ENCODE measurements at places on chromosomes 2 and 18. TPM values are rescaled to one million over a fixed set of nuclear protein-coding genes. Genes with fewer than 3 reads are reported as not detected.
A peak's percentile ranks its signal among the peaks of the same experiment; 100 is the strongest.

DNA sequence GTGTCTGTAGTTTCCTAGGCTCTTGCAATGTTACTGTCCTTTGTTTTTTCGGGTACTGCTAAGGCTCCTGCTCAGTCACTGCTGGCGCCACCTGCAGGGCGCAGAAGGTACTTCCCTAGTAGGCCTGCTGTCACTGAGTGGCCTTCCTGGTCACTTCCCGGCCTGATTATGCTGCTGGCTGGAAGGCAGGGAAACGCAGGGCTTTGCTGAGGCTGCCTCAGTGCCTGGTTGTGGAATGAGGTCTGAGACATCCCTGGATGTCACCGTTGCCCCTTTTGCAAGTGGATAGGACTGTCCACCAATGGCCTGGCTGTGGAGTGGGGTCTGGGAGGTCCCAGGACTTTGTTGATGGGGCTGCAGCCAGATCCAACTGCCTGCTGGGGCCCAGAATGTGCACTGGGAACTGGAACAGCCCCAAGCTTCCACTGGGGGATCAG lies 13.1 kb downstream of the DAW1 start:
- DNase-seq, result peak; percentile 30

THSD7B gene
- total RNA-seq, result 0.36 TPM

DNAH6 gene
- 0.22 TPM for total RNA-seq

- peak; percentile 44 for DNase-seq
Observed at GRCh38 chr2:173048897-173049661, 26.6 kb upstream of the MAP3K20 start.

DNA sequence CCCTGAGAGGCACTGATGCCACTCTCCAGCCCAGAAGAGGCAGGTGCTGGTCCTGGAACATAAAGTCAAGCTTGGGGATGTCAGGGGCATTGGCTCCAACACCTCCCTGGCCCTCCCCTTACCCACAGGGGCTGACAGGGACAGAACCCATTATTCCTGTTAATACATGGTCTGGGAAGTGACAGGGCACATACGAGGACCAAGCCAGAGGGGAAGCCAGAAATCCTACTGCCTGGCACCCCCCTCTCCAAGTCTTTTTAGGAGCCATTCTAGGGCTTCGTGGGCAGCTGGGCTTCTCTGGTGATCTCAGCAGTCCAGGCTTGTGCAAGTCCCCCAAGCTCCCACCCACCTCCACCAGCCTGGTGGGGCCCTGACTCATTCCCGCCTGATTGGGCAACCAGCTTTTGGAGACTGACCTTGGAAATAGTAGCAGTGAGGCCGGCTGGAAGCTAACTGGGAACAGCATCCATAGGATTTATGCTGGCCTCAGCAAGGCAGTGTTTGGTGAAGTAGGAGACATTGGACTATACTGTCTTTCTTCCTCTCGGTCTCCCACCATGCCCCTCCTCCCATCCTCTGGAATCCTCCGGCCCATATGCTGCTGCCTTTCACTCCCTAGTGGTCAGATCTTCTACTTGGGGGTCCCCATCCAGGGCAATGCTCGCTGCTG lies 86.4 kb upstream of the HK2 start:
- DNase-seq, result no peak

GRCh38 chr2:12514631-12515437 lies 201.9 kb upstream of the TRIB2 start:
- no peak for DNase-seq

All from heart left ventricle (tissue), 16 donors.